ENCODE measurements at places on chromosomes 3 and 15.

DNA sequence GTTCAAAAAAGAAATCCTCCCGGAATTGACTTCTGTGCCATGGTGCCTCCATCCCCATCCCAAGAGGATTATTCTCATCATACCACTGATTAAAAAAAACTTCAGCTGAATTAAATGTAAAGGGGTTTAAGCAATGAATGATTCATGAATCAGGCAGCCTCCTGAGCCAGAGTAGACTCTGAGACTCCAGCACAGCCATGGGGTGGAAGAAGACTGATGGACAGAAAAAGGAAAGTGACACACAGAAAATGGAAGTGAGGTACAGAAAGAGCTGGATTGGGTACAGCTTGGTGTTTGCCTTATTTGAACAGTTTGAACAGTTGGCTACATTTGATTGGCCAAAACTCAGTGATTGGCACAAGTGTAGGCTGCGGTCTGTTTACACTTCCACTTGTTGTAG lies 224.8 kb upstream of the ATP10A start:
- DNase-seq: no peak

GRCh38 chr3:51530485-51530884 lies 8.0 kb upstream of the RAD54L2 start:
- DNase-seq: no peak

- DNase-seq: no peak
These were observed 197.5 kb downstream of the ADAMTS9 start for GRCh38 chr3:64490180-64490724.

DNA sequence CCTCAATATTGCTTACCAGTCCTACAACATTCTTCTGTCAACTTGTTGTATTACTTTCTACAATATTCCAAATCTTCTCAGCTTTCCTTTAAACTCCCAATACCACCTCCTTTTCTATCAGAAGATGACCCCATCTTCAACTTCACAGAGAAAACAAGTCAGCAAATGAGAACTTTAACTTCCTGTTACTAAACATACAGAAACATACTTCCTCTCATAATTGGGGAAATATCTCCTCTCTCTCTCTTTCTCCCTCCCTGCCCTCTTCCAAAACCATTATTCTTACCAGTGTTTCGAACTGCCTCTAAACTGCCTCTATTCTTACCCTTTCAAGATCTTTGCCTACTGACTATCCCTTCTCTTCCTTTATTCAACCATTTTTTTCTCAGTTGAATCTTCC lies 1.8 kb upstream of the SNAP23 start:
- no peak for DNase-seq

DNA sequence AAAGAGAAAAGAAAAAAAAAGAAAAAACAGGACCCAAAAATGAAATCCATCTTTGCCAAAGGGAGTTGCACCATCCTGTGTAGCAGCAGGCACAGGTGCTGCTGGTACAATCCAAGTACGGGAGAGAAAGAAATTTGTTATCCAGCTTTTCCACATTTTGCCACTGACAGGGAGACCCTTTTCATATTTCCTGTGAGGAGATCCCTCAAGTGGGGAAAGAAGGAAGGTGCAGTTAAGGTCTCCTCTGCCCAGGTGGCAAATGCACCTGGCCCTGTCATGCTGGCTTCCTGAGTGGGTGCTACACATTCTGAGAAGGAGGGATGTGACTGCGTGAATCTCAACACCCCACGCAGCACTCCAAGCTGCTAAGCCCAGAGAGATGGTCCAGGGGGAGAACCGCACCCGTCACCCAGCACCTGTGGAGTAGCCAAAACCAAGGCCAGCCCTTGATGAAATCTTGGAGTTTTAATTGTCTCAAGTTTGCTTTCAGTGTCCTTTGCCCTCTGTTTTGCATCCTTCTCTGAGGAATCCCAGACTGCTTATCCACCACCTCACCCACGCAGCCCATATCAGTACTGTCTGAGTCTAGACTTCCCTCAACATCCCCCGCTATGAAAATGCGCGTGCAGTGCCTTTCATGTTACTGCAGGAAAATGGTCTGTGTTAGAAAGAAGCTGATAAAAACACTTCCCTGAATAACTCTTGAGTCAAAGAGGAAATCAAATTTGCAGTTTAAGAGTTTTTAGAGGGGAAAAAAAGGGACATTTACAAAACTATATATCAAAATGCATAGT lies 141.9 kb upstream of the THBS1 start:
- DNase-seq: no peak

DNA sequence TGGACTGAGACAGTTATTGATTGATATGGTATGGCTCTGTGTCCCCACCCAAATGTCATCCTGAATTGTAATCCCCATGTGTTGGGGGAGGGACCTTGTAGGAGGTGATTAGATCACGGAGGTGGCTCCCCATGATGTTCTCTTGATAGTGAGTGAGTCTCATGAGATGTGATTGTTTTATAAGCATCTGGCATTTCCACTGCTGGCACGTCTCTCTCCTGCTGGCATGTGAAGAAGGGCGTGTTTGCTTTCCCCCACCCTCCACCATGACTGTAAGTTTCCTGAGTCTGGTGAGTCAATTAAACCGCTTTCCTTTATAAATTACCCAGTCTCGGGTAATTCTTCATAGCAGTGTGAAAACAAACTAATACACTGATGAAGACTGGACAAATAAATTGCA lies 105.6 kb upstream of the MELTF start:
- no peak for DNase-seq

DNA sequence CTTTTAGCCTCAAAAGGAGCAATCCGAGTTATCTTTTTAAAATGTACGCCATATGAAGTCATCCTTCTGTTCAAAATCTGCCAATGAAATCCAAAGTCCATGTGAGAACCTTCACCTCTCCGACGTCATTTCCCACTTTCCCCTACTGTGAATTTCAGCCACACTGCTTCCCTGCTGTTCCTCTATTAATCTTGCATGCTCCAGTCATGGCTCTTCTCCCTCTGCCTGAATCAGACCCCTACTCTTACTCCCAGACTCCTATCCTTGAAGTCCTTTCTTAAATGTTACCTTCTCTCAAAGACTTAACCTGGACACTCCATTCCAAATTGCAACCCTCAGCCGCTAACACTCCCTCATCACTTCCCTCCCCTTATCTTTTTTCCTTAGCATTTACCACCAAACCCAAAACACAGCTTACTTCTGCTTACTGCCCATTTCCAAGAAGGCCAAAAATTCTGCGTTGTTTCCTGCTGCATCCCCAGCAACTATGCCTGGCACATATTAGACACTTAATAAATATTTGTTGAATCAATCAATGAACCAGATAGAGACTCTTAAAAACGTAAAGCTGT lies 1.2 kb downstream of the NKIRAS1 start:
- DNase-seq: no peak

DNA sequence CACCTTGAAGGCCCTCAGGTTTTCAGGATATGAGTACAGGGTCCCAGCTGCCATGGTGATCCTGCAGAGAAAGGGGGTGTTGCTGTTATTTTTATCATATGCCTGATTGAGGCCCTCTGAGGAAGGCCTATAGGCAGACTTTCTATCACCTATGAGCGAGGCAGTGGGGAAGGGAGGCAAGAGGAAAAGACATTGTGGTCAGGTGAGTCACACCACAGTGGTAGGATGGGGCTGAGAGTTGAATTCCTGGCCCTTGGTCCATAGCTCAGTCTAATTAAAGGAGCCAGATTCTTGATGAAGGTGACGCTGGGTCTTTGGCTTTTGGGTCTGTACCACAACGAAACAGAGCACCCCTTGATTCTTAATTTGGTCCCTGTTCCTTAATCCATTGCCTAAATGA lies 72.7 kb downstream of the ZNF621 start:
- no peak for DNase-seq

- no peak for DNase-seq
These were observed 27.2 kb downstream of the GRIP2 start for GRCh38 chr3:14512942-14513327.

- no peak for DNase-seq
These were observed 188.3 kb downstream of the APBA2 start for GRCh38 chr15:29074045-29074444.

- DNase-seq: no peak
These were observed 90.1 kb downstream of the SATB1 start for GRCh38 chr3:18334837-18335601.

DNA sequence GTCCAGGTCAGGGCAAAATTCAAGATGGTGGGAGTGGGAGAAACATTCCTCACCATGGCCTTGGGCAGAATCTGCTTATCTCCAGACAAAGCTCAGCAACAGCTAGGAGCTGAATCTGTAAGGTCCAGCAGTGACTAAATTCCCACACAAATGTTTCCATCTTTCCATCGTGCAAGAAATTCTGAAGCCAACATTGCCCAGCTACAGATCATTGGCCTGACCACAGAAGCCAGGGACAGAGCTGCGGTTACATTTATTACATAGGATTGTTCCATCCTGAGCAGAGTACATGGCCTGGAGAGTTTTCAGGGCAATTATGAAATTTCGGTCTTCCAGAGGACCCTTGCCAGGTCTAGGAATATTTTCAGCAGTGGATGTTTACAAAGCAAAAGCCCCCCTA lies 100.3 kb downstream of the LIPC start:
- DNase-seq: no peak

GRCh38 chr3:30428251-30428650 lies 178.2 kb upstream of the TGFBR2 start:
- DNase-seq: no peak

- DNase-seq: no peak
These were observed 30.8 kb downstream of the TPRG1 start for GRCh38 chr3:189202583-189202982.

Measured in endothelial cell (in vitro differentiated cells).